Fibroblast of mammary gland (primary cell): ENCODE measurements at places on chromosomes 16 and 17.

- peak; percentile 98 for DNase-seq
Observed at GRCh38 chr17:77332981-77333685, 192.4 kb downstream of the SEC14L1 start.

- DNase-seq = no peak
Observed at GRCh38 chr16:89795676-89796075, 20.8 kb downstream of the FANCA start.

- DNase-seq = no peak
Observed at GRCh38 chr17:7631398-7632380, 1.8 kb downstream of the SHBG start.

- DNase-seq = no peak
Observed at GRCh38 chr17:82592289-82592766, 55.9 kb downstream of the WDR45B start.

DNA sequence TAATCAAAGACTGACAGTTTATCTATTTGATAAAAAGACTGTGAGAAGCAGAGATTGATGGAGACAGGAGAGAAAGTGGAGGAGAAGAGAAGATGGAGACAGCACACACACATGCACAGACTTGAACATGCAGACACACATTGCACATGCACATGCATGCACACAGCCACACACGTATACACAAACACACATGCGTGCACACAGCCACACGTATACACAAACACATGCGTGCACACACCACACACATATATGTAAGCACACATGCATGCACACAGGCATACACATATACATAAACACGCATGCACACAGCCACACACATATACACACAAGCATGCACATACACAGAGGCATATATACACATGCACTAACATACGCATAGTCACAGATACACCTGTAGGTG is 313.4 kb downstream of the HAPSTR1 start:
- DNase-seq = no peak

- peak; percentile 98 for DNase-seq
Observed at GRCh38 chr17:82297280-82297713, 20.1 kb downstream of the CD7 start.

DNA sequence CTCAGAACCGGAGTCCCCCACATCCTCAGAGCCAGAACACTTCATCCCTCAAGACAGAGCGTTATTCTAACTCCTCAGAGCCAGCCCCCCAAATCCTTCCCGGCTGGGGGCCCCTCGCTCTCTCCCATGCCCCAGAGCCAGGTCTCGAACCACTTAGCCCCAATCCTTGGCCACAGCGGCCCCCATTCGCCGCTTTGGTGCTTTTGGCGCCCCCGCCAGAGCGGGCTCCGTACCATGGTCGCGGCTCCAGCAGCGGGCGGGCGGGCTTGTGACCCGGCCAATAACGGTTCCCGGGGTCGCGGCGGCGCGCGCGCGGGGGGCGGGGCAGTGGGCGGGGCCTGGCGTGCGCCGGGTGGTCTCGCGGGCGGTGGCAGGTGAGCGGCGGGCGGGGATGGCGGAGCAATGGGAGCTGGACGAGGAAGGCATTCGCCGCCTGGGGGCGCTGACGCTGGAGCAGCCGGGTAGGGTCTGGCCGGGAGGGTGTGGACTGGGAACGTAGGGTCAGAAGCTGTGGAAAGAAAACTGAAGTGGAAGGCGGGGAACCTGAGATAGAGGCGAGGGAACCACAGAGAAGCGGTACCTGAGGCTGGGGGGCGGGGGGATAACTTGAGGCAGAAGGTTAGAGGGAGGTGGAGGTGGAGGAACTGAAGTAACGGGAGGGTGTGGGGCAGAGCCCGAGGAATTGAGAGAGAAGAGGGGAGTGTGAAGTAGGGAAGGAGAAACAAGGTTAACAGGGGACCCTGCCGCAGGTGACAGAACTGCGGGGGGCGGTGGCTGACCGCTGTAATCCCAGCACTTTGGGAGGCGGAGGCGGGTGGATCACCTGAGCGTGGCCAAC is at the start of the genes KCTD19 and LRRC36:
Gene KCTD19 (minus strand): TSS at position 270 of the 838 bp plus-strand sequence. CDS start 34 bp downstream, at position 236.
Gene LRRC36 (plus strand): TSS at position 344 of the 838 bp plus-strand sequence. CDS start 48 bp downstream, at position 392.
- peak; percentile 24 for DNase-seq

DNA sequence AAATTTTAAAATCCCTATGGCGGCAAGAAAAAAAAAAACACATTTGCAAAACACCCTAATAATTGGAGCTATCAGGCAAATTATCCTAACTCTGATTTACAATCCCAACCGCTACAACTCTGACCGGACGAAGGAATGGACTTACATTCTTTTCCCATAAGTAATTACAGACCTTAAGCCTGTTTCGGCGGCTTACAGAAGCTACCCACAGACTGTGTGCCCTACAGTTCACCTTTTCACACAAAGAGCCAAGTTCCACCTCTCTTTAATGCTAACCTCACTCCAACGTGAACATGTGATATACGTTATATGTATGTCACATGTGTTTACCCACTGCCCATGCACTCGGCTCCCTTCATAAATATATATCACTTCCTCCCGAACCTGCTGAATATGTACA is 8.7 kb upstream of the MEAK7 start:
- DNase-seq = peak; percentile 17

DNA sequence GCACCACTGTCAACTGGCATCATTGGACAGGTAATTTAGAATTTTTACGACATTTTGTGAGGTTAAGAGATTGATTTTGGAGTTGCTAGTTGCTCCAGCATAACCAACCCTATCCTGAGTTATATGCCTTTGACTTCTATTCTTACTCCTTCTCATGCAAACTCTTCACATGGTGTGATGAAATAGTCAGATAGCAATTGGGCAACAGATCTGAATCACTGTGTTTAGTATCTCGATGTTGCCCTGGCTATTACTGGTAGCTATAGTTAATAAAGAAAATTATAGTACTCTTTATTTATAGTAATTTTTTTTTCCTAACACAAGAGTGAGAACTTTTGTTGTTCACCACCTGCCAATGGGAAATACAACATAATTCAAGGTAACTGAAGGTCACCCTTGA is 494.8 kb upstream of the TOM1L1 start:
- no peak for DNase-seq

DNA sequence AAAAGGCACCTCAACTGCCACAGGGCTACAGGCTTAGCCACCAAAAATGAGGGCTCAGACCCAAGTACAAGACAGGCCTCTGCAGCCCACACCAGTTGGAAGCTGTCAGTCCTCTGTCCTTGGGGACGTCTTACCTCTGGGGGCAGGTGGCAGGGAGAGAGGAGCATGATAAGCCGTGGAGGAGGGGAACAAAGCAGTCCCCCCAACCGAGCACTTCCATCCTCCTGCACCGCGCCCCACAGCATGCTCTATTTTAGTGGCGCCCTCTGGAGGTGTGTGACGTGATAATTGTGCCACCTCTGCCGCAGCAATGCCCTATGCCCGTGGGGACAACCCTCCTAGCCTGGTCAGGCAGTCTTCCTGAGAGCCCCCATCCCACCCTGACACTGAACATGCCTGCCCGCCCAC is 13.6 kb downstream of the G6PC3 start:
- no peak for DNase-seq

GRCh38 chr17:45353043-45353442 is 36.2 kb upstream of the MAP3K14 start:
- no peak for DNase-seq

GRCh38 chr17:79833744-79834564 is 5.3 kb downstream of the CBX4 start:
- DNase-seq = no peak

DNA sequence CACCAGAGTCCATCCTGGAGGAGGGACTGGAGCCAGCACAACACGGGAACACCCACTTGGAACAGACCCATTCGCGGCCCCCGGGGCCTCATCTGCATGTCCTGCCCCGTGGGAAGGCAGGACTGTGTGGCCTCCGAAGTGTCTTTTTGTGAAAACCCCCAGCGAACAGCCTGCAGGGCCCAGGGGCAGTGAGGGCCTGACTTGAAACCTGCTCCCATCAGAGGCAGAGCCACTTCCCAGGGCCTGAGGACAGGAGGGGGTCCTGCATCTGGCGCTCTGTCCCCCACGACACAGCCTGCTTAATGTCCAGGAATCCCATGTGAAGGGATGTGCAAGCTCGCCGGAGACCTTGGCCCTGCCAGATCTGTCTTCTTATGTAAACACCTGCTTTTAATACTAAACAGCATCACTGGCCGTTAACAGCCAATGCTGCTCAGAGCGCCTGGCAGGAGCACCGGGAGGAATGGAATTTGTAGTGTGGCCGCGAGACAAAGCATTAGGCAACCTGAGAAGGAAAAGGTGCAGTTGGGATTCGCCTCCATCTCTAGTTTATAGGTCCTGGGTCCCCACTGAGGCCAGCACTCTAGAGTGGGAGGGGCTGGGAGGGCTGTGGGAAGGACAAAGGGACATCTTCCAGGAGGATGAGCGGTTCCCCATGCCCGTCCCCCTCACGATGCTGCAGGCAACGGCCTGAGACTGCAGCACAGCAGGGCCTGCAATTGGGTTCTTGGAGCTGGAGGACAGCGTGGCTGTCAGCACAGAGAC is 9.6 kb upstream of the EVPL start:
- DNase-seq = no peak

GRCh38 chr16:2102471-2102870 is 33.2 kb downstream of the PKD1 start:
- no peak for DNase-seq

DNA sequence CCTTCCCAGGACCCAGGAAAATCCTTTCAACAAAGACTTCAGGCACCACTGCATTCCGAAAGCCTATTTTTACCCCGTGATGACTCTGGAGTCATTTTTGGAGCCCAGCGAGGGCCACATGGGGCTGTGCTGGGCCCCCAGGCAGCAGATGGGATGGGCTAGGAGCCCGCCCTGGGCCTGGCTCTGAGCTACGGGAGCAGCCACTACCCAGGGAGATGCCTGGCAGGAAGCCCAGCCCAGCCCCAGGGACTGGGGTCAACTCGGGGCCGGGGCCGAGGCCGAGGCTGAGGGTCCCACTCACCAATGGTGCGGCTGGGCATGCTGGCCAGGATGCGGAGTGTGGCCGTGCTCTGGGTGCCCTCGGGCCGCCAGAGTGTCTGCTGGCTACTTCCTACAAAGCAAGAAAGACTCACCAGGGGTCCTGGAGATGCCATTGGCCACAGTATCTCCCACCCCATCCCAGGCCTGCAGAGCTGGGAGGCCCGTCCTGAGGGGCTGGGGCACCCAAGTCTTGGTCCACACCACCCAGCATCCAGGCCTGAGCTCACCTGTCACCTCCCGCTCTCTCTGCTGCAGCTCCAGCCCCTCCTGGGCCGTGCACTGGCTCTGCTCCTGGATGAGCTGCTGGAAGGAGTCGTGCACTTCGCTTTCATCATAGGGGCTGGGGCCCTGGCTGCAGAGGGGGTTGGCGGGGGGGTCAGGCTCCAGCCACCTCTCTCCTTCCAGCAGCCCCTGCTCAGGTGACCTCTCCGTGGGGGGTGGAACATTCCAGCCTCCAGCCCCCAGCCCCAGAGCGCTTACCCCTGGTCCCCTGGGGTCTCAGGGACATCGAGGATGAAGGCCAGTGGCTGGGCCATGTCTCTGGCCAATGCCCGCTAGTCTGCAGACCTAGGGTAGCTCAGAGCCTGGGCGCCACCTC is 2.3 kb downstream of the TMC6 start:
- DNase-seq = no peak

GRCh38 chr16:64440421-64440831 is 681.4 kb downstream of the CDH11 start:
- peak; percentile 99 for DNase-seq

- DNase-seq = no peak
Observed at GRCh38 chr16:30367349-30368009, 2.8 kb downstream of the TBC1D10B start.

DNA sequence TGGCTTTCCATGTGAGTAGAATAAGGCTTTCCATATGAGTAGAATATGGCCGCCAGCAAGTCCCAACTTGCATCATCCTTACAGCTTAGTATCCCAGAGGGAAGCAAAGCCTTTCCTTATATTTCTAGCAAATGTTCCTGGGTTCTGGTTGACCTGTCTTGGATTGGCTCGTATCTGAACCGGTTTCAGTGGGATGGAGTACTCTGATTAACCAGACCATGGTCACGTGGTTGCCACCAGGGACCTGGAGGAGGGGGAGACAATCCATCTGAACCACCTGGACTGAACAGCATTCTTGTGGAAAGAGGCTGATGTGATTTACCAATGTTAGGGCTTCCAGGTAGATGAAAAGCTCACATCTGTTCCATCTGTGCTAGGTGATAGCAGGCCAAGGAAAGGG is 89.0 kb downstream of the SHISA6 start:
- DNase-seq = no peak

- DNase-seq = no peak
Observed at GRCh38 chr17:72743037-72743467, 349.4 kb downstream of the SLC39A11 start.

- DNase-seq = no peak
Observed at GRCh38 chr17:48478224-48479013, 48.4 kb upstream of the SKAP1 start.

DNA sequence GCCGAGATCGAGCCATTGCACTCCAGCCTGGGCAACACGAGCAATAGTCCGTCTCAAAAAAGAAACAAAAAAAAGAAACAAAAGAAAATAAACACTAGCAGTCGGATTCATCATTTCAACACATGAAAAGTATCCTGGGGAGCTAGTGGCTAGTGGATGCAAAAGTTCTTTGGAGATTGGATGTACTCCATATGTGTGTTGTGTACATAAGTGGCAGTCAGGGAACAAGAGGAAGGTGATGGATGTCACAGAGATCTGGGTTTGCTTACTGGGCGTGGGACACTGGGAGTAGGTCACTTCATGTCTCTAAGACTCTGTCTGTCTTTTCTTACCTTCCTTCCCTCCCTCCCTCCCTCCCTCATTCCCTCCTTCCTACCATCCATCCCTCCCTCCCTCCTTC is 35.4 kb downstream of the MRC2 start:
- DNase-seq = no peak

DNA sequence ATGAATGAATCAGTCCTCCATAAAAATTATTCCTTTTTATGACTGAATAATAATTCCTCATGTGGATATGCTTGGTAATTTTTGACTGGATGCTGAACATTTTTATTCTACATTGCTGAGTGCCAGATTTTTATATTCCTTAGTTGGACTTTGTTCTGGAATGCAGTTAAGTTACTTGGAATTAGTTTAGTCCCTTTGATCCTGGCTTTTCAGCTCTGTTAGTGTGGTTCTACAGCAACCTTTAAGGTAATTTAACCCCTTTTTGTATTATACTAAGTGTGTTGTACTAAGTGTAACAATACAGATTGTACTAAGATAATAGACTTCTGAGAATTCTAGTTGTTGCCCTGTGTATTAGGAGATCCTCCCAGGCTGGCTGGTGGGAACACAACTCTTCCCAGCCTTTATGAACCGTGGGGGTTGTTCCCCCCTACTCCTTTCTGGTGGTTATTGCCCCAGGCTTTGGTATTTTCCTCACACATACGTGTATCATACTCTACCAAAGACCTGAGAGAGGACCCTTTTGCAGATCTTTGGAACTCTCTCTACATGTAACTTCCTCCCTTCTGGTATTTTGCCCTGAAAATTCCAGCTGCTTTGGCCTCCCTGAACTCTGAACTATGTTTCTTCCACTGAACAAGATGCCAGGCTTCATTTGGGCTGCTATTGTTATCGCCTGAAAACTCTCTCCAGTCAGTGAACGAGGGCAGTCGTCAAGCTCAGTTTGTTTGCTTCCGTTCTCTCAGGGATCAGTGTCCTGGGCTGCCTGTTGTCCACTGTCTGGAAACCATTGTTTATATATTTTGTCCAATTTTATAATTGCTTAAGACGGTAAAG is 30.5 kb downstream of the TANGO6 start:
- DNase-seq = no peak
